ENCODE measurements at places on chromosomes 2 and 18.

DNA sequence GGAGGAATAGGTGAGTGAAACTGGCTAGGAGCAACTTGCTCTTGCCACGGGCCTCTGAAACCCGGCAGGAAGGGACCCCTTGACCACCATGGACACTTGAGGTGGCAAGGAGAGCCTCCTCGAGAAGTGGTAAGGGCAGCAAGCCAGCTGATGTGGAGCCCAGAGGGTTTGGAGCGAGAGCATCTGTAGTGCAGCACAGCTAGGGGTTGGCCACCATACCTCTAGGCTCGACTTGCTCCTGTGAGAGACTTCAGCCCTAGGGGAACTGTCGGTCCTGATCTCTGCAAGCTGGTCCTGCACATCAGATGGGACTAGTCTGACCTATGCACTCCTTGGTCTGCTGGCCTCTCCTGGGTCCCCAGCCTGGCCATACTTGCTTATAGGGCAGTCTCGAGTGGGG is 158.4 kb downstream of the CCDC178 start:
- DNase-seq, result no peak

DNA sequence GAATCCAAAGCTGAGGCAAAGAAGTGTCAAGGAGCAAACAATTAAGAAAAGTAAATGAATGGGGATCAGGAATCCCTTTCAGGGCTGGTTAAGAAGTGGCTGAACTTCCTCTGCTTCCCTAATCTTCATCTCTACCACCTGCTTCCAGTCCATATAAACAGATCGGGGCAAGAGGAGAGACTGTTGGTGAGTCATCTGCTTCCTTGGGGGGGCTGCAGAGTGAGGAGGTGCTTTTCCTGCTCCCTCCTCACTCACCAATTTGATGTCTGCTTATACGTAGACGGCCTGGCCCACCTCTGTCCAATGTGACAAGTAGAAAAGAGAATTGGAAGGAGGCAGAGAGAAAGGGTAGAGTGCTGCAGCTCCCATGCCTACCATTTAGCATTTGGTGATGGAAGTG is 68.4 kb downstream of the NAB1 start:
- no peak for DNase-seq

DNA sequence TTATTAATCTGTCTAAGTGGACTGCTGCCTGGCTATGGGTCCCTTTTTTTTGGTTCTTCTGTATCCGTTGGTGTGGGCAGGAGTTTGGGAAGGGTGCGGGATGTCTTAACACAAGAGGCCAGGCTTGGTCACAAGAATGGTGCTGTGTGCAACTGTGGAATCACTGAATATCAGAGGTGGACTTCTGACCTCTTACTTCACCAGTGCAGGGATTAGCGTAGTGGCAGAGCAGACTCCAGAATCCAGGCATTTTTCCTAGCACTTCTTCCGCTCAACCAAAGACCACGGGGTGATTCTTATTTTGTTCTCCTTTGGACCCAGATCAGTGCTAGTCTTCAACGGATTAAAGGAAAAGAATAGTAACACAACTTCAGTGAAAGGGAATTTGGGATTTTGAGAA is 254.3 kb upstream of the TNP1 start:
- DNase-seq, result no peak

- no peak for DNase-seq
Observed at GRCh38 chr2:235421618-235422017, 72.2 kb upstream of the AGAP1 start.

DNA sequence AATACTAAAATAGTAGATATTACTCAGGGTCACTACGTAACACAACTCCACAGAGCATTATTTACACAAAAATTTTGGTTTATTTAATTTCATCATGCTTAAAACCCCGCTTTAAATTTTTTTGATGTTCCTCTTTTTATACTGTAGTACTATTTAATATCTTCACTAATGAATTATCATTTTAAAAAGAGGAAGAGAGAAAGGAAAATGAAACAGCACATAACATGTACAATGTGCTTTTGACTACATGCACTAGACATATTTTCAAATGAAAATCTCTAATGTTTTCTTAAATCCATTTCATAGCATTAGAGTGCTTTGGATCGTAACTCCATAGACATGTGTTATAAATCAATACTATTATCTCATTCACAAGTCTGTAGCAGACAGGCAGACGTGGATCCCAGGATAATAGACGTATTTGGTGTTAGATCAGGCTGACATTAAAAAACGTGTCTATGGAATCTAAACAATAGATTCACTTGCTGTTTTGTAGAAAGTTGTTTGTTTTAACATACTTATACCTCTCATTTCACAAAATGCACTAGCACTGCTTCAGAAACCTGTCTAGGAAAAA is 897.0 kb downstream of the CPS1 start:
- DNase-seq, result no peak

DNA sequence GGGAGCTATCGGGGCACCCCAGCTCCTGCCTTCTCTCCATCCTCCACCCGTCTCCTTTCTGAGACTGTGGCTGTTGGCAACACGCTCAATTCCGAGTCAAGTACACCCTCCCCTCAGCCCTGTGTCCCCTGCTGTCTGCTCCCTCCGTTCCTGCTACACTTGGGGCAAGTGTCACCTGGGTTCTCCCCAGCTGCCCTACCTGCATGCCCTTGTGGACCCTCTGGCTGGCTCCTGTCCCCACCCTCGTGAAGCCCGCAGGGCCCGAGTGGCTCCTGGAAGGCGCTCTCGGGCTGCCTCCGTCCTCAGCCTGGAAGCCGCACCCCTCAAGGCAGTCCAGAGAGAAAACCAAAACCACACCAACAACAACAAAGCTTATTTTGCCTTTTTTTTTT is 33.9 kb downstream of the PDIA6 start:
- no peak for DNase-seq

GRCh38 chr2:159071190-159071915 is 102.9 kb downstream of the TANC1 start:
- DNase-seq, result no peak

- DNase-seq, result no peak
Observed at GRCh38 chr2:46945671-46946070, 30.1 kb upstream of the MCFD2 start.

DNA sequence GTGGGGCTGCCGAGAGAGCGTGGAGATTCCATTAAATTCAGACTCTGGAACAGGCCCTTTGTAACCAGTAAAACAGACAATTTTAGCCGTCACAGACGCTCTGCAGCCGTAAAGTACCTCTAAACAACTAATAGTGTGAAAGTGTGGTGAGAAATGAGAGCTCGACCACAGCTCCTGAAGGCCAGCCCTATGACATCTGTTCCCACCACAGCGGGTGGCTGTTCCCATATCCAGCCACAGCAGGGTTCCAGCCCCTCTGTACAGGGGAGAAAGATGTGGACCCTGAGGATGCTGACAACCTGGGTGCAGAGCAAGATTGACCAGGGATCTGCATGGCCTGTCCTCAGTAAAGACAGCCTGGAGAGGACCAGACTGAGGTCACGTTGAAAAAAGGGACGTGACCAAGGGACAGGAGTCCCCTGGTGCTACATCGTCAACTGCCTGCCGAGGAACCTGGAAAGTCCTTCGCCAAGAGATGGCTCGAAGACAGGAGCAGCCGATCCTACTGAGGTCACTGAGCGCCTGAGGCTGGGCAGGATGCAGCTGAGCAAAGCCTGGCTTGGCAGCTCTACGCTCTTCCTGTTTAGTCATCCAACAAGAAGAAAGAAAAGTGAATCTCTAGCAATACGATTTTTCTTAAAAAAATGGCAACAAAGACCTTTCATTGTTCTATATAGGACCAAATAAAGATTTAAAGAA is 831.7 kb downstream of the RNF144A start:
- peak; percentile 36 for DNase-seq

GRCh38 chr2:120388222-120389035 is 42.5 kb downstream of the INHBB start:
- DNase-seq, result no peak

DNA sequence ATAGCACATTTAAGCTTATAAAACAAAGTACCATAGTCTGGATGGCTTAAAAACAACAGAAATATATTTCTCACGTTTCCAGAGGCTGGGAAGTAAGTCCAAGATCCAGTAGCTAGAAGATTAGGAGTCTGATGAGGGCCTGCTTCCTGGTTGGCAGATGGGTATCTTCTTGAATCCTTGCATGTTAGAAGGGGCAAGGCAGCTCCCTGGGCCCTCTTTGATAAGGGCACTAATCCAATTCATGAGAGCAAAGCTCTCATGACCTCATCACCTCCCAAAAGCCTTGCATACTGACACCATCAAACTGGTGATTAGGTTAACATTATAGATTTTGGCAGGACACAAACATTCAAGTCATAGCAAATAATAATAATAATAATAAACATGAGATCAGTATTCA is 146.4 kb downstream of the CCDC102B start:
- no peak for DNase-seq

GRCh38 chr18:4016391-4017049 is 438.6 kb downstream of the DLGAP1 start:
- DNase-seq, result no peak

- DNase-seq, result no peak
Observed at GRCh38 chr2:136151021-136151971, 33.3 kb upstream of the CXCR4 start.

DNA sequence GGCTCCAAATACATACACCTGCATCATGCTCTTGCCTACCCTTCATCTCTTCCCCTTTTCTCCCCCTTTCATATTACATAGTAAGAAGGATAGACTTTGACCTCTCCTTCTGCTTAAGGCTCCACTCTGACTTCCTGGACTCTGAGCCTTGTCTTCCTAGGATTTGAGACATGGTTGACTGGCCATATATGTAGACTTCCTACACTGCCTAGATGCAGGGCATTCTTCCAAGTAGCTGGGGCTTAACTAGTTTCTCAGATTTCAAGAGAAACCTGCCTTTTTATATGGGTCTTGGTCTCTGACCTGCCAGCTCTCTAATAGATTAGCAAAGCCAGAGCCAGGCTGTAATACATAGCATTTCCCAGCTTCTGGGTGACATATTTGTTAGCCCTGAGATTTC is 35.4 kb upstream of the CYP26B1 start:
- DNase-seq, result no peak

- no peak for DNase-seq
Observed at GRCh38 chr2:71691747-71692441, 238.5 kb downstream of the DYSF start.

GRCh38 chr18:80198994-80199748 is 48.1 kb downstream of the PARD6G start:
- DNase-seq, result no peak

DNA sequence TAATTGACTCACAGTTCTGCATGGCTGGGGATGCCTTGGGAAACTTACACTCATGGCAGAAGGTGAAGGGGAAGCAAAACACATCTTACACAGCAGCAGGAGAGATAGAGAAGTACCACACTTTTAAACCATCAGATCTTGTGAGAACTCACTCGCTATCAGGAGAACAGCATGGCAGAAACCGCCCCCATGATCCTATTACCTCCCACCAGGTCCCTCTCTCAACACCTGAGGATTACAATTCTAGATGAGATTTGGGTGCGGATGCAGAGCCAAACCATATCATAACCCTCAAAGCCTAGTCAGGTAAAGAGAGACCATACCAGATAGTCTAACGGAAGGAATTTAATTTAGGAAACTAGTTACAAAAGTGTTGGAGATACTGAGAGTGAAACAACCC is 182.6 kb upstream of the ACVR2A start:
- DNase-seq, result no peak

GRCh38 chr2:100954044-100954420 is 48.1 kb upstream of the RPL31 start:
- DNase-seq, result no peak

DNA sequence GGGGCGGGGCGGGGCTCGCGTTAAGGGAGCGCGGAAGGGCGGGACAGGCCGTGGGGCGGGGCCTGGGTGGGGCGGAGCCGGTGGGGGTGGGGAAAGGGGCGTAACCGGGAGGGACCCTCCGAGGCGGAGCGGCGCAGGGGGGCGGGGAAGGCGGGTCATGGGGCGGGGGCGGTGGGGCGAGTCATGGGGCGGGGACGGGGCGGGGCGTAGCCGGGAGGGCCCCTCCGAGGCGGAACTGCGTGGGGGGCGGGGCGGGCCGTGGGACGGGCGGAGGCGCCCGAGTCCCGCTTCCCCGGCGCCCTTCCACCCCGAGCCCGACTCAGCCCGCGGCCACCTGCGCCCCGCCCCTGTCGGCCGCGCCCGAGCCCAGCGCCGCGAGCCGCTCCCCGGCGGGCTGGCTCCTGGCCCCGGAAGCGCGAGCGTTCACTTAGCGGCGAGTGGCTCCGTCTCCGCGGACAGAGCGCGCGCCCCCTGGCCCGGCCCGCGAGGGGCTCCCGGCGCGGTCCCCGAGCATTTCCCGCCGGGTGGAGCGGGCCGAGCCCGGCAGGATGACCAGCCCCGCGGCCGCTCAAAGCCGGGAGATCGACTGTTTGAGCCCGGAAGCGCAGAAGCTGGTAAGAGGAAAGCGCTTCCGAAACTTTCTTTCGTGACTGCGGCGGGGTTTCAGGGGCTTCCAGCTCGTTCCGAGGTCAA is 64.7 kb downstream of the LRRFIP1 start:
- peak; percentile 95 for DNase-seq

Measured in activated CD8-positive, alpha-beta T cell treated with anti-CD3 and anti-CD28 coated beads, Interleukin-2, amount 10 ng/mL, durations not matched to agents 7 days and 5 days (primary cell).